Sciatic nerve (tissue), 2 donors: ENCODE measurements at places on chromosomes 3 and 15. TPM values are rescaled to one million over a fixed set of nuclear protein-coding genes. Genes with fewer than 3 reads are reported as not detected.

MINAR1 gene
- 0.98 TPM for total RNA-seq

CIP2A gene
- total RNA-seq, result 5.6 TPM

RNU5B-1 gene
- 44.7 TPM for total RNA-seq

FAM81A gene
- 18.2 TPM for total RNA-seq

GRCh38 chr15:78049691-78050440 is 27.6 kb downstream of the TBC1D2B start:
- no peak for DNase-seq

GRCh38 chr15:57870667-57871066 is 164.2 kb downstream of the POLR2M start:
- no peak for DNase-seq

DNA sequence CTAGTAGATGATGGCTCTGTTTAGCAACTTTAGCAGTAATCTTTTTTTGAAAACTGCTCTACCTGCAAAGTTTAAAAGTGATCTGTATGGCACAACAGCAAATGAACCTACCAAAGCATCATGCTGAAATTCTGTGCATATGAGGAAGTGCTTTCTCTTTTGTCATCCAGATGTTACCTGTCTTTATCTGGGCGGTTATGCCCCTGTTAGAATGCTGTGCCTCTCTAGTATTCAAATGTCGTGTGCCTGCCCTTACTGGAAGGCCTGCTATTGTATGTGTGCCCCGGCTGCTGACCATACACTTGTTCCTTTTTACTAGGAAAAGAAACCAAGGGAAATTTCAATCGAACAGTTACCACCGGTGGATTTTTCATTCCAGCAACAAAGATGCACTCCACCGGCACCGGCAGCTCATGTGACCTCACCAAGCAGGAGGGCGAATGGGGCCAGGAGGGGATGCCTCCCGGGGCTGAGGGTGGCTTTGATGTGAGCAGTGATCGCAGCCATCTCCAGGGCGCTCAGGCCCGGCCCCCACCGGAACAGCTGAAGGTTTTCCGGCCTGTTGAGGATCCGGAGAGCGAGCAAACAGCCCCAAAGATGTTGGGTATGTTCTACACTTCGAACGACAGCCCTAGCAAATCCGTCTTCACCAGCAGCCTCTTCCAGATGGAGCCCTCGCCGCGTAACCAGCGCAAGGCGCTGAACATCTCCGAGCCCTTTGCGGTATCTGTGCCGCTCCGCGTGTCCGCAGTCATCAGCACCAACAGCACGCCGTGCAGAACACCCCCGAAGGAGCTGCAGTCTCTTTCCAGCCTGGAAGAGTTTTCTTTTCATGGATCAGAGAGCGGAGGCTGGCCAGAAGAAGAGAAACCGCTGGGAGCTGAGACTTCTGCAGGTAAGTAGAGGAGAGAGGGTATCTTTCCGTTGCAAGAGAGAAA is 61.6 kb downstream of the TMEM39A start:
- DNase-seq, result no peak

GRCh38 chr3:108103886-108104797 is 13.3 kb upstream of the CD47 start:
- peak; percentile 67 for DNase-seq

- DNase-seq, result no peak
These were observed 14.3 kb downstream of the BHLHE40 start for GRCh38 chr3:4993276-4994143.

DNA sequence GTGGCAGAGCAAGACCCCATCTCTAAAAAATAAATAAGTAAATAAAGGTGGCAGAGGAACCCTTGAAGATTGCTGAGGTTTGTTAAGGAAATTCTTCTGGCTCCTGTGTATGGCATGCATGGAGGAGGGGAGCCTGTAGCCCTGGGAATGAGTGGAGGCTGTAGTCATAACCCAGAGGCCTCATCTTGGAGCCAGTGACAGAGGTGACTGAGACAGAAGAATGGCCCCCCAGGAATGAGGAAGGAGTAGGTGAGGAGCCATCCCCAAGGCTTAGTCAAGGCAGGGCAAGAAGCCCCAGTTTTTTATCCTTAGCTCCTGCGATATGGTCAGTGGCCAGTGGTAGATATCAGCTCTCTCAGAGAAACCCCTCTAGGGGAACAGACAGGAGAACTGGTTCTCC is 46.5 kb downstream of the BSN start:
- no peak for DNase-seq

DNA sequence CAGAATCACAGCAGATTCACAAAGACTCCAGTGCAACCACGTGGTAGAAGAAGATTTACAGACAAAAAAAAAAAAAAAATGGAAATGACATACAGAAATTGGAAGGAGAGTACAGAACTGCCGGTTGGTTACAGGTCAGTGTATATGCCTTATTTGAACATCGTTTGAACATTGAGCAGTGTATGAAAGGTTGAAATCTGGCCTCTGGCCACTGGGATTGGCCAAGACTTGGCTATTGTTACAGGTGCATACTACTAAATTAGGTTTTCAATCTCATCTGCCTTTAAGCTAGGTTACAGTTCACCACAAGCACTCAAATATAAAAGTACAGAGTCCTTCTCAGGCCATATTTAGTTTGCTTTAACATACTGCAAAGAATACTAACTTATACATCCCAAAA is 59.8 kb downstream of the THBS1 start:
- no peak for DNase-seq

DNA sequence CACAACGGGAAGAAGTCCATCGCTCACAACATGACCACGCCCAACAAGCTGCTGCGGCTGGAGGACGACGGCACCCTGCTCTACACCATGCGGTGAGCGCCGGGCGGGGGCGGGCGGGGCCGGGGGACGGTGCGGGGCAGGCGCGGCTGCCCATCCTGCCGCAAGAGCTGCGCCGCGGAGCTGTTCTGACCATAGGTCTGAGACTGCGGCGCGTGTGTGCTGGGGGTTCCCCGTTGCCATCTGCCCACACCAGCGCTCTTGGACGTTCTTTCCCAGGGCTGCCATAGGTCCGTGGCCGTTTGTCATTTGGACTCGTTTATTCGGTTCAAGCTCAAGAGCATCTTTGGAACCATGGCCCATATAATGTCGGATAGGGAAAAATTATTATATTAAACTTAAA is 16.6 kb downstream of the GABRA5 start:
- DNase-seq, result no peak

- no peak for DNase-seq
These were observed 31.1 kb downstream of the EXD1 start for GRCh38 chr15:41199470-41199869.

DNA sequence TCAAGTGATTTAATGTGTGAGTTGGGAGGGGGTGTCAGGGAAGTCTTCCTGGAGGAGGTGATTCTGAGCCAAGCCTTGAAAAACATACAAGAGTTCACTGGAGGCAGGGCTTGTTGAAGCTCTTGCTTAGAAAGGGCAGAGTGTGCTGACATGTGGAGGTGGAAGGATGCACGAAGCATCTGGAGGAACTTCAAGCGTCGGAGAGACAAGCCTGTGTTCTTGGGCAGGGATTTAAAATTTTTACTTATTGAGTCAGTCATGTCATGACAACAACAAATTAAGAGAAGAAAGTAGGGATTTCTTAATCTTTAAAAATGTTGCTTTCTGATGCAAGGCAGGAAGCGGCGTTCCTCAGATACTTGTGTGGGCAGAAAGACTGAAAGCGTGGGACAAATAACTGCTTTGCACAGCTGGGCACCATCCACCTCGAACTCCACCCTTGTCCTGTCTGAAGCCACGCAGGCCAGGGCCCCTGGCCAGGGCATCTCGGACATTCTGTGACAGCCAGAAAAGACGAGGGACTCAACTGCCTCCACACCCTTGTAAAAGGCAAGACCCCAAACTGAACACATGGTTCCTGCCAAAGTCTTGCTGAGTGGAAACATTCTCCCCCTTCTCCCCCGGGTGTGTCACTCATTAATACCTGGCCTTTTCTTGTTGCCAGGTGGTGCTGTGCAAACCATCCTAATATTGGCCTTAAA is 6.9 kb upstream of the IL16 start:
- DNase-seq, result no peak

- DNase-seq, result peak; percentile 70
These were observed 452 bp downstream of the BBX start for GRCh38 chr3:107523289-107523538.
